ENCODE measurements at places on chromosomes 16 and 17. TPM values are rescaled to one million over a fixed set of nuclear protein-coding genes. Genes with fewer than 3 reads are reported as not detected.

- no peak overlapping the region for H3K4me3 ChIP-seq
- no peak overlapping the region for H3K27ac ChIP-seq
- peaks cover 16% of the 10 kb centered on the region for H3K4me1 ChIP-seq
- peak; percentile 67 for DNase-seq
- H3K36me3 ChIP-seq = peaks cover 24% of the 10 kb centered on the region
- no peaks in the 10 kb centered on the region for H3K27me3 ChIP-seq
Measured at GRCh38 chr16:88747588-88748301, 37.3 kb downstream of the PIEZO1 start.

DNA sequence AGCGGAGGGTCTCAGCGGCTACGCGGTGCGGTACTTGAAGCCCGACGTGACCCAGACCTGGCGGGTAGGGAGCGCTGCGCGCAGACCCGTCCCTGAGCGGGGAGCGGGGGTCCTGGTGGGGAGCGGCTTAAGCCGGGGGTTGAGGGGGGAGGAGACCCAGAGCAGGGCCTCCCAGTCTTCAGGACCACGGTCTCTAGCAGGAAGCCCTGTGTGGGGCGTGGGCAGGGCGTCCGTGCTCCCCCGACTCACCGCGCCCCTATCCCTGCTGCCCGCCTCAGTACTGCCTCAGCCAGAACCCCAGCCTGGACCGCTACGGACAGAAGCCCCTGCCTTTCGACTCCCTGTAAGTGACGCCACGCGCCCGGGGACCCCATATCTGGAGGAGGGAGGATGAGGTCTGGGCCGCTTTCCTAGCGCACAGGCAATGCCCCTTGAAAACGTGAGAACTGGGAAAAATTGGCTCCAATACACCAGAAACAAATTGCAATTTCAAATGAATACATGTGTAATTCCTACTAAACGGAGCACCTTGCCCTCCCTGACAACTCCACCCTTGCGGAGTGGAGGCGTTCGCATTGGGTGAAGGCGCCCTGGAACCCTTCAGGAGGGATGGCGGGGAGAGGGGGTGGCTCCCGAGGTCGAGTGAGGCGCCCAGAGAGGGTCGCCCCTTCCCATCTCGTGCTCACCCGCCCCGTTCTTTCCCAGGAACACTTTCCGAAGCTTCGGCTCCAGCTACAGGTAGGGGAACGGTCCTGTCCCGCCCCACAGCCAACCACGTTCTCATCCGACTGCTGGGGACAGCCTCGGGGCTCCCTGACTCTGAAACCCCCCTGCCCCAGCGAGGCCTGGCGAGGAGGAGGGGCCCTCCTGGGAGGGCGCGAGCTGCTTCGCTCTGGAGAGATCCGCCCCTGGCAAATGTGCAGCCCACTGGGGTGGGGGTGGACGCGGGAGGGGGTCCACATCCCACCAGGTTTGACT lies 14.6 kb upstream of the CNGB1 start:
- no peak overlapping the region for H3K27ac ChIP-seq
- no peaks in the 10 kb centered on the region for H3K36me3 ChIP-seq
- H3K27me3 ChIP-seq = no peaks in the 10 kb centered on the region

GRCh38 chr17:21467739-21468490 lies 91.8 kb downstream of the KCNJ12 start:
- no peak overlapping the region for H3K4me3 ChIP-seq
- no peaks in the 10 kb centered on the region for H3K4me1 ChIP-seq
- peaks cover 6% of the 10 kb centered on the region for H3K27me3 ChIP-seq

DNA sequence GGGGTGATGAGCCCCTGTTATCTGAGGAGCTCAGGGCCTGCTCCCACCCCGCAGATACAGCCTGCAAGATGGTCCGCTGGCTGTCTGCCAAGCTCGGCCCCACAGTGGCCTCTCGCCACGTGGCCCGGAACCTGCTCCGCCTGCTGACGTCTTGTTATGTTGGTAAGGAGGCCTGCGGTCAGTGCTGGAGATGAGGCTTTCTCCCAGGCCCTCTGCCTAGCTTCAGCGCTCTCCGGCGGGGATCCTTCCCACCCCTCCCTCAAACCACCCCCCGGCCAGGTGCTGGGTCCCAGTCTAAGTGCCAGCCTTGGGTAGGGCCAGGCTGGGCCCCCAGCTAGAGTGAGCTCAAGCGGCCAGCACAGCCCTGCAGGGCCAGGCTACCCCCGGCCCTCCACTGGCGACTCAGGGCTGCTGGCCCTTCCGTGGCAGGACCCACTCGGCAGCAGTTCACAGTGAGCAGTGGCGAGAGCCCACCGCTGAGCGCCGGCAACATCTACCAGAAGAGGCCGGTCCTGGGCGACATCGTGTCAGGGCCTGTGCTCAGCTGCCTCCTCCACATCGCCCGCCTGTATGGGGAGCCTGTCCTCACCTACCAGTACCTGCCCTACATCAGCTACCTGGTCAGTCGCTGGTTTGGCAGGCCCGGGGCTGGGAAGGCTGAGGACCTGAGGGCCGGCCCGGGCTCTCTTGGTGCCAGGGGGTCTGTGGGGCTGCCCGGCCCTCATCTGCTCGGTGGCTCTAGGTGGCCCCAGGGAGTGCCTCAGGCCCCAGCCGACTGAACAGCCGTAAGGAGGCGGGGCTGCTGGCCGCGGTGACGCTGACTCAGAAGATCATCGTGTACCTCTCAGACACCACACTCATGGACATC lies 6.1 kb downstream of the WDR81 start:
- DNase-seq = no peak
- peak overlapping the region; percentile 26 for H3K27ac ChIP-seq
- H3K36me3 ChIP-seq = no peaks in the 10 kb centered on the region

DNA sequence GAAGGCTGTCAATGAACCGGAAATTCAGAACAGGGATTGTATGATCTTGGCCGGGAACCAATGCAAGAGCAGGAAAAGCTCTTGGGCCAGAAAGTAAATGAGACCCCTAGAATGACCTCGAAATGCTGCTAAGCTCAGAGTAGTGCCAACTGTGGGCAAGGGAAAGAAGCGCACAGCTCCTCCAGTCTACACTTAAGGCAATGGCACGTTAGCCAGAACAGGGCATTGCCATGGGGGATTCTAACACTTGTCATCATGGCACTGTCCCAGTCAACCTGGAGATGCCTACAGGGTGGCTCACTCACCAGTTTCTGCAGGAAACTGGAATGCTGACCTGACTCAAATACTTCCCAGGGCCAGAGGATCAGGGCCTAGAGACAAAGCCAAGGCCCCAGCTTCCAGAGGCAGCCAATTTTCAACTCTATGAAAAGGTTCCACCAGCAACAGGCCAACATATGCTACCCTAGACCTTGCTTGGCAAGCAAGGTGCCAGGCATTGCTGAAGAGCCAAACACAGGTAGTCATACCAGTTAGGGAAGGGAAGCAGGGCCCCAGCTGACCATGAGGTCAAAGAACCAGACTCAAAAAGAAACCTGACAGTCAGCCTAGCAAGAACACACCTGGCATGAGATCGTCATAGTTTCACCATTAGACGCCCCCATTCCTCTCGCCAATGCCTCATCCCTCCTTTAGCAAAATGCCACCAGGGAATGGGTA lies 34.9 kb downstream of the ARHGAP17 start:
- H3K4me1 ChIP-seq = peaks cover 31% of the 10 kb centered on the region
- no peak overlapping the region for H3K4me3 ChIP-seq
- H3K36me3 ChIP-seq = peaks cover 7% of the 10 kb centered on the region
- no peak for DNase-seq
- H3K27ac ChIP-seq = no peak overlapping the region

DNA sequence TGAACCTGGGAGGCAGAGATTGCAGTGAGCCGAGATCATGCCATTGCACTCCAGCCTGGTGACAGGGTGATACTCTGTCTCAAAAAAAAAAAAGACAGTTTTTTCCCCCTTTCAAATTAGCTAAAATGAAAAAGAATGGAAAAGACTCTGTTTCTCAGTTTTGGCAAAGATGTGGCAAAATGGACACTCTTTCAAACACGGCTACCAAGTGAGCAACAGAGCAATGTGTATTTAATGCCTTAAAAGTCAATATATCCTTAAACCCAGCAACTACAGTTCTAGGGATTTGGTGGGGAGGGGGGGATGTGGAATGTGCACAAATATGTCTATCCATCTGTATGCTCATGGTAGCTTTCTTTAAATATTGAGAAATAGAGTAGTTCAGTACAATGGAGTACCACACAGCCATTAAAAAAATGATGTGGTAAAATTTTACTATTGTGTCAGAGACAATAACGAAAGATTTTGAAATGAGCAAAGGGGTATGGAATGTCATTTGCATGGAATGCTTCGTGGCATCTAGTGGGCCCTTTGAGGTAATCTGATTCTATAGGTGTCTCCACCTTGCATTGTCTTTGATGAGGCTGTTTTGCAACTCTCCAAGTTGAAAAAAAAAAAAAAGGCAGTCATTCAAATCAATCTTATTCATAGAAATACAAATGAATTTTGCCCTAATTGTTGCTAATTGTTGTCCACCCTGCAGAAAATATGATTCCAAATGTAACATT lies 108.1 kb downstream of the AXIN2 start:
- no peaks in the 10 kb centered on the region for H3K27me3 ChIP-seq
- no peaks in the 10 kb centered on the region for H3K4me1 ChIP-seq
- no peak overlapping the region for H3K4me3 ChIP-seq

- no peaks in the 10 kb centered on the region for H3K4me1 ChIP-seq
- DNase-seq = no peak
- no peaks in the 10 kb centered on the region for H3K27me3 ChIP-seq
- peaks cover 9% of the 10 kb centered on the region for H3K36me3 ChIP-seq
Measured at GRCh38 chr17:46023783-46024388, 24.8 kb downstream of the STH start.

- no peaks in the 10 kb centered on the region for H3K4me1 ChIP-seq
- H3K27ac ChIP-seq = no peak overlapping the region
- H3K27me3 ChIP-seq = peaks cover 18% of the 10 kb centered on the region
- H3K36me3 ChIP-seq = no peaks in the 10 kb centered on the region
- no peak overlapping the region for H3K4me3 ChIP-seq
Measured at GRCh38 chr16:80883159-80883642, 78.8 kb upstream of the CDYL2 start.

- no peaks in the 10 kb centered on the region for H3K36me3 ChIP-seq
- no peak overlapping the region for H3K4me3 ChIP-seq
- H3K4me1 ChIP-seq = no peaks in the 10 kb centered on the region
- H3K27me3 ChIP-seq = no peaks in the 10 kb centered on the region
Measured at GRCh38 chr17:73637866-73638265, 6.4 kb downstream of the SDK2 start.

GRCh38 chr16:3099395-3099731 lies 269 bp upstream of the ZSCAN10 start:
- H3K36me3 ChIP-seq = no peaks in the 10 kb centered on the region
- H3K27ac ChIP-seq = no peak overlapping the region
- H3K27me3 ChIP-seq = no peaks in the 10 kb centered on the region
- DNase-seq = no peak
- H3K4me1 ChIP-seq = peaks cover 16% of the 10 kb centered on the region
- H3K4me3 ChIP-seq = no peak overlapping the region

GRCh38 chr16:79767421-79768275 lies 167.1 kb upstream of the MAF start:
- no peak overlapping the region for H3K27ac ChIP-seq
- H3K27me3 ChIP-seq = no peaks in the 10 kb centered on the region
- H3K4me3 ChIP-seq = no peak overlapping the region
- no peaks in the 10 kb centered on the region for H3K36me3 ChIP-seq
- no peaks in the 10 kb centered on the region for H3K4me1 ChIP-seq

DNA sequence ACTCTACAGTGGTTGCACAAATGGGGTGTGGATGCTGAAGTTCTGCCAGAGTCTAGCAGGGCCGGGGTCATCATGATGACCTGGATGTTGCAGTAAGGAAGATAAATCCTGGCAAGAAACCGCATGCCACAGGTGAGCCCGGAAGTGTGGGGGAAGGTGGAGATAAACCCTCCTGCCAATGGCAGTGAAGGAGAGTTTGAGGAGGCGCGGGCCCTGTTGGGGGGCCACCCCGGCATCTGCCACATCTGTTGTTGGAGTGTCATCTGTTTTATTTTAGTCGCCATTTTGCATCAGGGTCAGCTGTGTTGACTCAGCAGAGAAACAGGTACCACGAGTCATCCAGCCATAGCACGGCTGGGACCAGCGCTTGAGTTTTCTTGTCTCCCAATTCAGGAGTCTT lies 173.8 kb upstream of the CHMP6 start:
- no peak overlapping the region for H3K27ac ChIP-seq

- no peaks in the 10 kb centered on the region for H3K27me3 ChIP-seq
- DNase-seq = no peak
- no peaks in the 10 kb centered on the region for H3K36me3 ChIP-seq
- no peak overlapping the region for H3K4me3 ChIP-seq
Measured at GRCh38 chr16:65745201-65745708, 621.2 kb upstream of the CDH5 start.

- no peaks in the 10 kb centered on the region for H3K36me3 ChIP-seq
- H3K27me3 ChIP-seq = no peaks in the 10 kb centered on the region
- H3K27ac ChIP-seq = no peak overlapping the region
- no peak for DNase-seq
- no peak overlapping the region for H3K4me3 ChIP-seq
- H3K4me1 ChIP-seq = no peaks in the 10 kb centered on the region
Measured at GRCh38 chr16:34050787-34051320, 591.4 kb downstream of the TP53TG3F start.

DNA sequence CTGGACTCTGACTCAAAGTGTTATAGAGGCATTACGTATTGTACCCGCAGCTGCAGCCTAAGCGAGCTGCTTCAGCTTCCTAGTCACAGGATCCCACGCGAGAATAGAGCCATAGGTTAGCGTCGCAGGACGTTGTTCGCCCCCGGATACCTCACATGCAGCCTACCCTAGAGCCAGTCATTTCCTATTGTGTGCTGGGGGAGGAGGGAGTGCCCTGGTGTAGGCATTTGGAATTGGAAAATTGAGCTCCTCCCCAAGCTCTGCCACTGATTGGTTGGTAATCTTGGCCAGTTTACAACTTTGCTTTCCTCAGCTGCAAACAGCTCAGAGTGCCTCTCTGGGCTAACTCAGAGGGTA lies 530 bp downstream of the NAA60 start:
- peak overlapping the region; percentile 56 for H3K27ac ChIP-seq
- no peaks in the 10 kb centered on the region for H3K27me3 ChIP-seq
- H3K4me3 ChIP-seq = peak overlapping the region; percentile 62
- H3K36me3 ChIP-seq = 0 out of 2 replicates have a peak, but pooled peaks cover 2% of the 10 kb centered on the region

GRCh38 chr17:83008526-83008925 lies 70.9 kb upstream of the METRNL start:
- no peak overlapping the region for H3K4me3 ChIP-seq
- H3K36me3 ChIP-seq = no peaks in the 10 kb centered on the region
- H3K4me1 ChIP-seq = no peaks in the 10 kb centered on the region
- H3K27me3 ChIP-seq = no peaks in the 10 kb centered on the region
- no peak for DNase-seq

- H3K27ac ChIP-seq = no peak overlapping the region
- no peak overlapping the region for H3K4me3 ChIP-seq
- H3K36me3 ChIP-seq = no peaks in the 10 kb centered on the region
- DNase-seq = no peak
- no peaks in the 10 kb centered on the region for H3K4me1 ChIP-seq
Measured at GRCh38 chr16:65176603-65177002, 54.7 kb upstream of the CDH11 start.

FBXW10 gene
- total RNA-seq = not detected

EPN3 gene
- 17.8 TPM for total RNA-seq

UBALD2 gene
- total RNA-seq = 94.3 TPM

NAT9 gene
- total RNA-seq = 88.7 TPM

KRTAP2-2 gene
- total RNA-seq = 1.2 TPM

GPRC5C gene
- 54.4 TPM for total RNA-seq

TPSAB1 gene
- total RNA-seq = 0.25 TPM

NAGS gene
- total RNA-seq = 10.0 TPM
